GM06990 (cell line): ENCODE measurements at places on chromosomes 6 and 20.

- DNase-seq, result no peak
These were observed 46.8 kb downstream of the CD24 start for GRCh38 chr6:106927531-106928398.

DNA sequence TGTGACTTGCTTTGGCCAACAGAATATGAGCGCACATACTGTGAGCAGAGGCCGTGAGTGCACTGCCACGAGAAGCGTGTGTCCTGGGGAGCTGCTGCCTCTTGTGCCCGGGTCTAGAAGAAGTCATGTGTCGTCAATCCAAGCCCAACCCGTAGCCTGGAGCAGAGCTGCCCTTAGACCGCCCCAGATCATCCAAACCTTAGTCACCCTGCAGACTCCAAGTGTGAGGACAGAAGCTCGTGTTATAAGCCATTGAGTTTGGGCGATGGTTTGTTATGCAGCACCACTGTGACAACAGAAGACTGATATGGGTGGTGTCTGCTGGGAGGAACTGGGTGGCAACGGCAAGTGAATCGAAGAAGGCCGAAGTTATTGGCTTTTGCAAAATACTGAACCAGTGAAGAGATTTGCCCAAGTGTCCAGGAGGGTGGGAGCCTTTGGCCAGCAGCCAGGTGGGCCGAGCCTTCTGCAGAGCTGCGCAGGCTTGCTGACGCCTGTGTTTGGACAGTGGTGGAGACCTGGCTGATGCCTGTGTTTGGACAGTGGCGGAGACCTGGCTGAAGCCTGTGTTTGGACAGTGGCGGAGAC is 101.3 kb upstream of the SULF2 start:
- DNase-seq, result no peak

GRCh38 chr6:7080311-7080710 is 27.4 kb upstream of the RREB1 start:
- DNase-seq, result no peak

DNA sequence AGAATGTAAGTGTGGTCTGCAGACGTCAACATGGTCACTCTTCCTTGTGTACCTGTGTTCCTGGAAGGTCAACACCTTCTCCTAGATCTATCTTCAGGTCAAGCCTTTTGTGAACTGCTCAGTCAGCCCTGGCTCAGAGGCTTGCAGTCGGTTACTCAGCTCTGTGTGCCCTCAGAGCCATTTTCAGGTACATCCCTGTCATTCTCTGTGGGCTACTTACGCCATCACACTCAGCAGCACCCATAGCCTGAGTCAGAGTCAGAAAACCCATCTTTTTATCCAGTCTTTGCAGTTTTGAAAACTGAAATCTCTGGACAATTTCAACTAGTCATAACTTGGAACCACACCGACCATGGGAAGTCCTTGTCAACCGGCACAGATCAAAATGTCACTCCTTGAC is 35.3 kb downstream of the TGM3 start:
- DNase-seq, result no peak

DNA sequence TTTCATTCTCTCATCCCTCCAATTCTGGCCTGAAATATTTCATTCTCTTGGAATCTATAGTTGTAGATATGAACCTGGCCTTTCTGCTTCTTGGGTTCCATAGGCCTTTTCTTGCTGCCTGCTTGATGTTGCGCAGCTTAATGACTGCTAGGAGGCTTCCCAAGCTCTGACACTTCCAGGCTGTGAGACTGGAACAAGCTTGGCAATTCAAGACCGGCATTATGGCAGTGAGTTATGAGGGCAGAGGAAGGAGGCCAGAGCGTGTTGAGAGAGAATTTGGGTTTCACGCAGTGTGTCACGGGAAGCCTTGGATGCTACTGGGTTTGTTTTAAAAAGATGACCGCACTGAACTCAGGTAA is 948 bp upstream of the DNAJC5 start:
- no peak for DNase-seq
